ENCODE measurements at places on chromosomes 16 and 17. TPM values are rescaled to one million over a fixed set of nuclear protein-coding genes. Genes with fewer than 3 reads are reported as not detected.

DNA sequence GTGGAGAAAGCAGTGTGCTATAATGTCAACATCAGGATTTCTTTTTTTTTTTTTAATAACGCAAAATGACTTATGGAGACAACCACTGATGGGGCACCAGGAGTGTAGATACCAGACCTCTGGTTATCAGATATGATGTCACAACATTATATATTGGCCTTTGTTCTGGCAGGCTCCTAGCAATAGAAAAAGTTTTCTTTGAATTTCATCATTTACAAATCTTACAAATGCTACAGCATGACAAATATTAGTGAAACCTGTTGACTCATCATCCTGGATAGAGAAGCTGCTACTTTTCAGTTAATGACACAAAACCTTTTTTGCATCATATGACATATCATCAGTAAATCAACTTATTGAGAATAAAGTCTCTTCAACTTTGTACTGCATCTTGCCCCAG is 6.1 kb downstream of the THUMPD1 start:
- DNase-seq: no peak

DNA sequence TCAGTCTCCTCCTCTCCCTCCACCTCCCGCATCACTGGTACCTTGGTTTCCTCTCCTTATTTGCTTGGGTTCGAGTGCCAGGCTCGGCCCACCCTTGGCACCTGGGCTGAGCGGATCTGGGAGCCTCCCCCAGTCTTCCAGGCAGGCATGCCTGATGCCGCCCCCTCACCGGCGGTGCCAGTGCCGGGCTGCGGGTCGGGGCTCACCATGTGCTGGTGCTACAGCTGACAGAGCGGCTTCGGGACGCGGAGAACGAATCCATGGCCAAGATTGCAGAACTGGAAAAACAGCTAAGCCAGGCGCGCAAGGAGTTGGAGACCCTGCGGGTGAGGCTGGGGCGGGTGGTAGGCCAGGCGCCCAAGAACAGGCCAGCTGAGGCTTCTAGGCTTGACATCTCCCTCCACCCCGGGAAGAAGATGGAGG is 19.2 kb downstream of the FMNL1 start:
- no peak for DNase-seq

DNA sequence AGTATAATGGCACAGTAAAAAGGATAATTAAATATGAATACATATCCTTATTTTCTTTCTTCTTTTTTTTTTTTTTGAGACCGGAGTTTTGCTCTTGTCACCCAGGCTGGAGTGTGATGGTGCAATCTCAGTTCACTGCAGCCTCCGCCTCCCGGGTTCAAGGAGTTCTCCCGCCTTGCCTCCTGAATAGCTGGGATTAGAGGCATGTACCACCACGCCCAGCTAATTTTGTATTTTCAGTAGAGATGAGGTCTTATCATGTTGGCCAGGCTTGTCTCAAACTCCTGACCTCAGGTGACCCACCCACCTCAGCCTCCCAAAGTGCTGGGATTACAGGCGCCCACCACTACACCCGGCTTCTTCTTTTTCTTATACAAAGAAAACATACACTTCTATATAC is 12.0 kb downstream of the GABARAPL2 start:
- no peak for DNase-seq

- DNase-seq: no peak
These were observed 22.5 kb downstream of the SLC6A2 start for GRCh38 chr16:55678161-55678821.

DNA sequence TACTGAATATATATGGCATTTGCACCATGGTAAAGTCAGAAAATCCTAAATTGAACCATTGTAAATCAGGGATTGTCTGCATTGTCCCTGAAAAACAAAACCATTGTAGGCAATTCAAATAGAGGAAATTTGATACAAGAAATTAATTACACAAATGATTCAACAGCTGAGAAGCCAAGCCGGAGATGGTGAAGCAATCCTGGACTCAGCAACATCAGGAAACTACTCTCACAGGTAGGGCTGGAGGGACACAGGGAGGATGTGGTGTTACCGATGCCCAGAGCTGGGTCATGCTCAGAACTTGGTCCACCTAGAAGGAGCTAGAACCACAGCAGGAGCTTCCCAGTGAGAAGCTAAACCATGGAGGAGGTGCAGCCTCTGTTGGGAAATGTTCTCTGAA is 18.5 kb upstream of the SCNN1B start:
- no peak for DNase-seq

DNA sequence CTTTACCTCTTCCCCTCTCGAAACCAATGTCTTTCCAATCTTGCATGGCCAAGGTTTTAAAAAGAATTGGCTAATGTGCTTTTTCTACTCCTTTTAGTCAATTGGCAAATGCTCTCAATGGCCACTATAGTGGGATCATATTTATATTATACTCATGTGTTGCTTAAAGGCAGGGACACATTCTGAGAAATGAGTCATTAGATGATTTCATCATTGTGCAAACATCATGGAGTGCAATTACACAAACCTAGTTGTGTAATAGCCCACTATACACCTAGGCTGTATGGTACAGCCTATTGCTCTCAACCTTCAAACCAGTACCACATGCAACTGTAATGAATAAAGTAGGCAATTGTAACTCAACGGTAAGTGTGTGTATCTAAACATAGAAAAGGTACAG is 180.9 kb downstream of the HS3ST3A1 start:
- DNase-seq: no peak

DNA sequence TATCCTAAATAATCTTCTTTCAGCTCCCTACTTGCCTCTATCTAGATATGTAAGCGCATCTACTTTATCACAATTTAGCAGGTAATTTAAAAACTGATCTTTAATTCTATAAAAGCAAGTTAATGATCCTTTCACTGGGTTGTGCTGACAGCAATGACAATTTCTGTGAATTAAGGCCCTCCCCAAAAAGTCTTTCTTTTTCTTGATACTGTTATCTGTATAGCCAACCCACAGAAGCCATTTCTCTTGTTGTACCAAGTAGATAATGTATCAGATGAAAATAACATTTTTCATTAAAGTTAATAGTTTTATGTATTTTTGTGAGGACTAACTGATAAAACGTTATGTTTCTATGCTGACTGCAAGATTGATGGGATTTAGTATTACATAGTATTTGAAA is 3.8 kb downstream of the ZPBP2 start:
- no peak for DNase-seq

DNA sequence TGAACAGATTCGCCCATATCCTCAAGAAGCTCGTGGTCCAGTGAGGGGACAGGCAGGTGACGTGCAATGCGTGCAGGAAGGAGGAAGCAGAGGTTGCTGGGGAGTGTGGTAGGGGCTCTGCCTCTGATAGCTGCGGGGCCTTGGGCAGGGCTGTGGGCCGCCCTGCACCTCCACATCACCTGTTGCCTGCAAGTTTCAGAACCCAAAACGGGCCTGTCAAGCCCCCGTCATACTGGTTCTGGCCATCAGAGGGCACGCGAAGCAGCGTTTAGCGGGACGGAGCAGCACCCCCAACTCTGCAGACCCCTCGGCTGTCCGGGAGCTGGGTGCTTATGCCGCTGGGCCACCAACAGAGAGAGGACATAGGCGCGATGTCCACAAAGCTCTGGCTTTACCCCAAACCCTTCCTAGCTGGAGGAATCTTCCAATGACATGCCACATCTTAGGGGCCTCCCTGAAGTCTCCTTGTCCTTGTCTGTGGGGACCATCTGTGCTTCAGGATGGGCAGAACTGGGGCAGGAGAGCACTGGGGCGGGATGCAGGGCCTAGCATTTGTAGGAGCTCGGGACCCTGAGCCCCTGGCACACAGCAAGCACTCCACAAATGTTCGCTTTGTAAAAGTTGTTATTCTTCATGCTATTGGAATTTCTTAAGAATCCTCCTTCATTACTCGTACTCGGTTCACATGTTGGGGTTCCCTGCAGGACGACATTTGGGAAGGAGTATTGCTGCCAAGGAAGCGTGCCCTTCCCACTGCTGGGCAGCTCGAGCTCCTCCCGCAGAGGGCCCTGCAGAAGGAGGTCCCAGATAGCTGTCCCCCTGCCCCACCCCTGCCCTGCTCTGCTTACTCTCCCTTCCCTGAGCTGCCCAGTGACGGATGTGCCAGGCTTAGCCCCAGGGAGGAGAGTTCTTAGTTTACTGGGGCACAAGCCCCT is 64.3 kb downstream of the CNGB1 start:
- DNase-seq: peak; percentile 42

- no peak for DNase-seq
These were observed 110.7 kb upstream of the IRX3 start for GRCh38 chr16:54397190-54397835.

- DNase-seq: no peak
These were observed 3.3 kb upstream of the RSAD1 start for GRCh38 chr17:50475362-50475761.

DNA sequence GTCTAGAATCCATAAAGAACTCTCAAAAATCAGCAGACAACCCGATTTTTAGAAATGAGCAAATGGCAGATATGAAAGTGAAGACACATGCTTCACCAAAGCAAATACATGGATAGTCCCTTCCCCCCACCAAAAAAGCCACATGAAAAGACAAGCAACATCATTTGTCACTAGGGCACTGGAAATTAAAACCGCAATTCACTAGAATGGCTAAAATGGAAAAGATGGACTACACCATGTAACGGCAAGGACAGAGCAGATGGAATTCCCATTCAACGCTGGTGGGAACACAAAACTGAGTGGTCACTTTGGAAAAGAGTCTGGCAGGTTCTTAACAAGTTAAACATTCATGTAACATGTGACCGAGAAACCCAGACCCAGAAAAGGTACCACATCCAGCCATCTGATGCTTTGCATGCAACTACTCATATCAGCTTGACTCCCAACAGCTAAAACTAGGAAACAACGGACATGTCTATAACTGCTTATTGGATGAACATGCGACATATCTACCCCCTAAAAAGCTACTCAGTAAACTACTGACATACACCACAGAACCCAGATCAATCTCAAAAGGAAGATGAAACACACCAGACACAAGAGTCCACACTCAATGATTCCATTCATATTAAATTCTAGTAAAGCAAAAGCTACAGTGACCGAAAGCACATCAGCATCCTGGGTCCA is 132.6 kb downstream of the ZNF778 start:
- no peak for DNase-seq

- no peak for DNase-seq
These were observed 53.4 kb downstream of the CACNG3 start for GRCh38 chr16:24309258-24310142.

- peak; percentile 92 for DNase-seq
These were observed 622 bp downstream of the CUEDC1 start for GRCh38 chr17:57954397-57955182.

DNA sequence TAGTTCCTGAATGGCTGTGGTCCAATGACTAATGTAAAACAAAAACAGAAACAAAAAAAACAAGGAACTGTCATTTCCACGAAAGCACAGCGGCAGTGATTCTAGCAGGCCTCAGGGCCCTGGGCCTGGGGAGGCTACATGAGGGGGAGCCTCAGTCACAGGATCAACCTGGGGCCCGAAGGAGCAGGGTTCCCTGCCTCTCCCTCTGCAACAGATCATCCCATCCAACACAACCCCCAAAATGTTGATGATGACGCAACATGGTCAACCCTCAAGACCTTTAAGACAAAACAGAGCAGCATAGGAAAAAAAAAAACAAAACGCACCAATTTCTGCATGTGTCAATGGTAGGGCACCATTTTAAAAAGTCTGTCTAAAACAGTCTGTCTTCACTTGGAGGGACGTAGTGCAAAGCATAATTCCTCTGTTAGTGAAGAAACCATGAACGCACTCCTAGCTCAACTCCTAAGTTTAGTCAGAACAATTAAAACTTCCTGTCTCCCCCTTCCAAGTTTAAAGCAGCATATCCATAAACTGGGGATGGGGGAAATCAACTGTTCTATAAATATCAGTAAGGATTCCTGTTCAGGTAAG is 32.3 kb downstream of the AXIN2 start:
- DNase-seq: no peak

Gene CFAP97D1
- total RNA-seq: not detected

Gene RNF222
- total RNA-seq: not detected

Gene HS3ST3B1
- 1.7 TPM for total RNA-seq

Gene WNT9B
- 0.42 TPM for total RNA-seq

Gene TBX2
- 9.1 TPM for total RNA-seq

Gene CX3CL1
- total RNA-seq: 11.7 TPM

Gene GP1BA
- not detected for total RNA-seq

Gene HOXB13
- total RNA-seq: not detected

Gene AGRP
- not detected for total RNA-seq

Gene EVPLL
- total RNA-seq: not detected

Gene ZSCAN10
- not detected for total RNA-seq
